ENCODE measurements at places on chromosomes 1 and 21. TPM values are rescaled to one million over a fixed set of nuclear protein-coding genes. Genes with fewer than 3 reads are reported as not detected.

- DNase-seq: no peak
- H3K27me3 ChIP-seq: no peaks in the 10 kb centered on the region
- no peaks in the 10 kb centered on the region for H3K4me1 ChIP-seq
These were observed 101.5 kb downstream of the PLA2G4A start for GRCh38 chr1:186930238-186930637.

Gene NLRP3
- 1.8 TPM for total RNA-seq

Gene FMO3
- not detected for total RNA-seq

GRCh38 chr1:62774971-62775595 is 8.8 kb upstream of the ATG4C start:
- H3K4me3 ChIP-seq: no peak overlapping the region
- no peaks in the 10 kb centered on the region for H3K27me3 ChIP-seq
- DNase-seq: no peak
- no peaks in the 10 kb centered on the region for H3K4me1 ChIP-seq
- H3K36me3 ChIP-seq: no peaks in the 10 kb centered on the region

GRCh38 chr1:86756062-86756406 is 51.7 kb downstream of the SH3GLB1 start:
- H3K4me1 ChIP-seq: no peaks in the 10 kb centered on the region
- H3K27ac ChIP-seq: no peak overlapping the region
- no peaks in the 10 kb centered on the region for H3K36me3 ChIP-seq
- no peak for DNase-seq

GRCh38 chr21:25649146-25649545 is 10.1 kb downstream of the JAM2 start:
- no peaks in the 10 kb centered on the region for H3K4me1 ChIP-seq
- no peak overlapping the region for H3K27ac ChIP-seq
- H3K4me3 ChIP-seq: no peak overlapping the region
- no peaks in the 10 kb centered on the region for H3K27me3 ChIP-seq
- DNase-seq: no peak

Gene HPCAL4
- total RNA-seq: 2.0 TPM

DNA sequence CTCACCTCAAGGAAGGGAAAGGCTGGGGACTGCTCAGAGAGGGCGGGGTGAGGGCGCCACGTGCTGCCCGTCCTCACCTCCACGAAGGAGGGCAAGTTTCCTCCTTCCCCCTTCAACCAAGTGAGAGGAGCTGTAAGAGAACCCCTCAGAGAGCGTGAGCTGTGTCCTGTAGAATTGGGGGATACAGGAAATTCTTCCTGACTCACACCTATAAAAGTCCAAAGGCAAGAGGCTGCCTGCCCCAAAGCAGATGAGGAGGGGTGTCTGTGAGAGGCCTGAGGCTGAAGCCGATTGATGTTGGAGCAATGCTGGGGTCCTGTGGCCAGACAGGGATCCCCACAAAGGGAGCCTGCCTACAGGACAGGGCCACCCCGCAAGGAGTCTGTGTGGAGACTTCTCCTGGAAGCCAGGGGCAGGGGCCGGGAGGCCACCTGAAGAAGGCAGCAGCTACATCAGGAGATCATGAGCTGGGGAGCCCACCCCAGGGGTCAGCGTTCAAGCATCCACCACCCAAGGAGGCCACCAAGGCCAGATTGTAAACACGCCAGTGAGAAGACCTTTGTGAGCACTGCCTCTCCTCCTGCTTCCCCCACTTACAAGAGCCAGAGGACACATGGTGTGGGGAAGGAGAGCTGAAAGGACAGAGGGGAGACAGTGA is 27.7 kb downstream of the S100A6 start:
- peaks cover 3% of the 10 kb centered on the region for H3K4me1 ChIP-seq
- no peaks in the 10 kb centered on the region for H3K27me3 ChIP-seq
- no peaks in the 10 kb centered on the region for H3K36me3 ChIP-seq
- no peak overlapping the region for H3K4me3 ChIP-seq

- no peak for DNase-seq
- H3K36me3 ChIP-seq: no peaks in the 10 kb centered on the region
- H3K27ac ChIP-seq: no peak overlapping the region
- H3K27me3 ChIP-seq: no peaks in the 10 kb centered on the region
These were observed 42.3 kb upstream of the FASLG start for GRCh38 chr1:172616636-172617035.

- DNase-seq: peak; percentile 26
- peak overlapping the region; percentile 75 for H3K27ac ChIP-seq
- H3K4me1 ChIP-seq: peaks cover 53% of the 10 kb centered on the region
- H3K4me3 ChIP-seq: peak overlapping the region; percentile 81
- peaks cover 16% of the 10 kb centered on the region for H3K36me3 ChIP-seq
These were observed 440 bp downstream of the TNFRSF25 start for GRCh38 chr1:6465461-6466005.

Gene RCAN3
- 64.0 TPM for total RNA-seq

DNA sequence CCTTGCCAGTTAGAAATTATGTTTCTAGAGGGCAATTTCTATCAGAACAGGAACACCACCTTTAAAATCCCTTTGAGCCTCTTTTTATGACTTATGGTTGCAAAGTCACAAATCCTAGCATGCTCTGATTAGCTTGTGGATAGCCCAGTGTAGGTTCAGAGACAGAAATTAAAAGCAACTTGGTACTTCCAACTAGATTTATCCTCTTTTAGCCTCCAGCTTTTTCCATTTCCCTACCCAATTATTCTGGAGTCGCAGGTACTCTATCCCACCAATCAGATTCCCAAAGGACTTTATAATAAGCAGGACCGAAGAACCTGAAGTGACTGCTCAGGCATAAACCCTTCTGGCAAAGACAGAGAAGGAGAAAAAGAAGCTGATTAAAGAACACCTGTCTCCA is 33.4 kb upstream of the LRRC53 start:
- no peak for DNase-seq
- no peaks in the 10 kb centered on the region for H3K27me3 ChIP-seq

- no peaks in the 10 kb centered on the region for H3K36me3 ChIP-seq
- H3K27ac ChIP-seq: no peak overlapping the region
- H3K4me3 ChIP-seq: no peak overlapping the region
- DNase-seq: no peak
- peaks cover 3% of the 10 kb centered on the region for H3K27me3 ChIP-seq
These were observed 24.4 kb upstream of the CLDN14 start for GRCh38 chr21:36504067-36505058.

Measured in CD8-positive, alpha-beta memory T cell (primary cell).